ENCODE measurements at places on chromosomes 5 and 9. TPM values are rescaled to one million over a fixed set of nuclear protein-coding genes. Genes with fewer than 3 reads are reported as not detected.

The FRMD3 gene
- total RNA-seq = 2.6 TPM

The ACOT12 gene
- not detected for total RNA-seq

The GABRA1 gene
- 1.7 TPM for total RNA-seq

The MYMK gene
- not detected for total RNA-seq

The KCNT1 gene
- not detected for total RNA-seq

The SPATA6L gene
- 5.0 TPM for total RNA-seq

The PCDHGA5 gene
- 10.9 TPM for total RNA-seq

The SLC25A2 gene
- total RNA-seq = 0.28 TPM

GRCh38 chr9:121622387-121623203 is 28.8 kb upstream of the DAB2IP start:
- no peaks in the 10 kb centered on the region for H3K27me3 ChIP-seq
- DNase-seq = no peak
- no peaks in the 10 kb centered on the region for H3K4me1 ChIP-seq
- no peak overlapping the region for H3K4me3 ChIP-seq
- H3K36me3 ChIP-seq = no peaks in the 10 kb centered on the region

DNA sequence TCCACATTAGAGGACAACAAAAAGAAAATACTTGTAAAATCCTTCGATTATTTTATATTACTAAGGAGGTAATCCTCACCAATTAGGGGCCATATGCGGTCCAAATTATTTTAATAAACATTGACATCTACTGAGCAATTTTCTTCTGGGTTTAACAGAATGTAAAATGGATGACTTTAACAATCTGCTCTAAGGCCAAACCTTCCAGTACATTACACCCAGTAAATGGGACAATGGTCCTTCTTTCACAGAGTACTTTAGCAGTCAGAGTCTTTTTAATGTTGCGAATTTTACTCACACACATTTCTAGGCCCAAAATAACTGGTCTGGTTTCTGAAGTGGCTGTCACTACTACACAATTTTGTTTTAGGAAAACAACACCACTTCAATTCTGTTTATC is 106.9 kb downstream of the TTC39B start:
- H3K4me1 ChIP-seq = no peaks in the 10 kb centered on the region
- no peaks in the 10 kb centered on the region for H3K36me3 ChIP-seq
- no peak overlapping the region for H3K4me3 ChIP-seq
- no peaks in the 10 kb centered on the region for H3K27me3 ChIP-seq

GRCh38 chr5:87774804-87775203 is 362.1 kb upstream of the CCNH start:
- H3K4me1 ChIP-seq = no peaks in the 10 kb centered on the region
- no peaks in the 10 kb centered on the region for H3K36me3 ChIP-seq
- H3K4me3 ChIP-seq = no peak overlapping the region
- H3K27ac ChIP-seq = no peak overlapping the region
- DNase-seq = no peak

DNA sequence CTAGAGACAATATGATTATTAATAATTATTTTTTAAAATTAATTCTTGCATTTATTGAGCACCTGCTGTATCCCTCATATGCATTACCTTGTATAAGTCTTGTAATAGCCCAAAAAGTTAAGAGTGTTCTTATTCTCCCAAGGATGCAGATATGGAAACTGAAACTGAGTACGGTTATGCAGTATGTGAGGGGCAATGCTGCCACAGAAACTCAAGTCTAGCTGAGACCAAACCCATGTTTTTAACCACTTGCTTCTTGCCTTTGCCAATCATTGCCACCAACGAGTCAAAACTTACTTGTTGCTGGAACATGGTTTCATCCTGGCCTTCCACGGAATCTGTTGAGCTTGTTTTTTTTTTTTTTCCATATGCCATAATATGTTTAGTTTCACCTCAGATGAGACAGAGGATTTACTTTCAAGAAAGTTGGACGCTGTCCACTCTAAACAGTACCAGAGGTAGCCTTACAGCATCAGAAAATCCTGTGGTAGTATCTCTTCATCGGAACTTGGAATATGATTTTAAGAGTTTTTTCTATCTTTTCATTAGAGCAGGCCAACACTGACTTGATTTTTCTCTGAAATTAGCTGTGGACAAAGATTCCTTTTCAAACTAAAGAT is 27.9 kb downstream of the DOCK8 start:
- no peaks in the 10 kb centered on the region for H3K36me3 ChIP-seq
- H3K27me3 ChIP-seq = no peaks in the 10 kb centered on the region
- H3K4me1 ChIP-seq = no peaks in the 10 kb centered on the region
- no peak for DNase-seq

- no peaks in the 10 kb centered on the region for H3K27me3 ChIP-seq
- no peaks in the 10 kb centered on the region for H3K4me1 ChIP-seq
- no peak overlapping the region for H3K4me3 ChIP-seq
- no peaks in the 10 kb centered on the region for H3K36me3 ChIP-seq
- H3K27ac ChIP-seq = no peak overlapping the region
These were observed 9.7 kb downstream of the PTGER4 start for GRCh38 chr5:40689438-40689837.

DNA sequence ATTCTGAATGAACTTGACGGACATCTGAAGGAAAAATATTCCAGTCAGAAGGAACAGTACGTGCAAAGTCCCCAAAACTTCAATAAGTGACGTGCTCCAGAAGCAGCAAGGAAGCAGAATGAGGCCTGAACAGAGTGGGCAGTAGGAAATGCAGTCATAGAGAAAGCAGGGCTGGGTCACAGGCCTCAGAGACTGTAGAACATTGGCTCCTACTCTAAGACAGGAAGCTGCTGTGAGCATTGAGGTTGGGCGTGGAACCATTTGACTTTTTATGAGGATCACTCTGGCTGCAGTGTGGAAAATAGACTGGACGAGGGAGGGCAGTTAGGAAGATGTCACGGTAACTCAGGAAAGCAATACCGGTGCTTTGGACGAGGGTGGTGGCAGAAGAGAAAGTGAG is 64.0 kb downstream of the DOCK8 start:
- H3K4me1 ChIP-seq = no peaks in the 10 kb centered on the region
- no peak overlapping the region for H3K27ac ChIP-seq
- no peak for DNase-seq
- H3K36me3 ChIP-seq = no peaks in the 10 kb centered on the region
- no peaks in the 10 kb centered on the region for H3K27me3 ChIP-seq
- no peak overlapping the region for H3K4me3 ChIP-seq

DNA sequence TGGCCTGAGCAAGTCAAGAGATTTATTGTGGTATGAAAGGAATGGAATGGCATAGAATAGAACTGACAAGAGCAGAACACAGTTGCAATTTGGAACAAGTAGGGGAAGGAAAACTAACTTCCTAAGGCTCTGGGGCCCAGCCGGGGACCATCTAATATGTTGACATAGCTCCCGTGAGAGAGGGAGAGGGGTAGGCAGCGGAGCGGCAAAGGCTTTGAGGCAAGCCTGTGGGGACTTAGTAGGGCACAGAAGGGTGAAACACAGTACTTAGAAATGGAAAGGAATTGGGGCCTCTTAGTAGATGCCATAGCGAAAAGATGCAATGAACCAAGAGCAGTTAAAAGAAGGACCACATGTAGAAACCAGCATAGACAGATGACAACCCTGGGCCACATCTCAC is 11.8 kb upstream of the GNA14 start:
- no peak overlapping the region for H3K27ac ChIP-seq
- H3K4me3 ChIP-seq = no peak overlapping the region
- H3K36me3 ChIP-seq = no peaks in the 10 kb centered on the region
- H3K4me1 ChIP-seq = no peaks in the 10 kb centered on the region

DNA sequence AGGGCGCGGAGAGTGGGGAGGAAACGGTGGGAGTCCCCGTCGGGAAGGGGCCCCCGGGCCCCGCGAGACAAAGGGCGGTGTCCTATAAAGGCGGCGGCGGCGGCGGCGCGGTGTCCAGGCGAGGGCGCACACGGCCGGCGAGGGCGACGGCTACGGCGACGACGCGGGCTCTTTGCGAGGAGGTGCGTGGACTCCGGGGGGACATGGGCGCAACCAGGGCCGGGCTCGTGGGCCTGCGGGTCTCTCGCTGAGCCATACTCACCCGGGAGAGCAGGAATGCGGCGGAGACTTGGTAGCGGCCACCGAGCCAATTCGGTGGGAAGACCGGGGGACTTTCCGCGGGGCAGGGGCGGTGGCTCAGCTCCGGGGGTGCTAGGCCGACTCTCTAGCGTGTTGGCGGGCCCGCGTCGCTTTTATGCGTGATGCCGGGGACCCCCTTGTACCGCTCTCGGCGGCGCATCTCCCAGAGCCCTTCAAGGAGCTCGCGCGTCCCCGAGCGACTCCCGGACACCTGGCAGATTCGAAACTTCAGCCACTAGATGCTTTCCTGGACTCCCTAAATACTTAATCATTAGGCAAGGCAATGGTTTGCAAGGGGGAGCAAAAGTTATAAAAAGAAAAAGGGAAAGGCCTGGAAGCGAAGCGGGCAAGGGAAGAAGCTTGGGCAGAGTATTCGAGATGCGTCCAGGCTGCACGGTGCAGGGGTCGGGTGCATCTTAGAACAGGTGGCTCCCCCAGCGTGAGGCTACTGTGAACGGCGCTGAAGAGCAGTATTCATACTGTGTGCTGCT is 5.9 kb upstream of the TAL2 start:
- no peaks in the 10 kb centered on the region for H3K36me3 ChIP-seq
- peak overlapping the region; percentile 35 for H3K4me3 ChIP-seq
- no peaks in the 10 kb centered on the region for H3K4me1 ChIP-seq
- no peak for DNase-seq

GRCh38 chr5:159825551-159826051 is 90.7 kb upstream of the ADRA1B start:
- DNase-seq = peak; percentile 32
- no peaks in the 10 kb centered on the region for H3K4me1 ChIP-seq
- H3K27me3 ChIP-seq = no peaks in the 10 kb centered on the region
- no peaks in the 10 kb centered on the region for H3K36me3 ChIP-seq
- H3K4me3 ChIP-seq = no peak overlapping the region
- H3K27ac ChIP-seq = peak overlapping the region; percentile 47
